ENCODE measurements at places on chromosomes 5 and 9.

DNA sequence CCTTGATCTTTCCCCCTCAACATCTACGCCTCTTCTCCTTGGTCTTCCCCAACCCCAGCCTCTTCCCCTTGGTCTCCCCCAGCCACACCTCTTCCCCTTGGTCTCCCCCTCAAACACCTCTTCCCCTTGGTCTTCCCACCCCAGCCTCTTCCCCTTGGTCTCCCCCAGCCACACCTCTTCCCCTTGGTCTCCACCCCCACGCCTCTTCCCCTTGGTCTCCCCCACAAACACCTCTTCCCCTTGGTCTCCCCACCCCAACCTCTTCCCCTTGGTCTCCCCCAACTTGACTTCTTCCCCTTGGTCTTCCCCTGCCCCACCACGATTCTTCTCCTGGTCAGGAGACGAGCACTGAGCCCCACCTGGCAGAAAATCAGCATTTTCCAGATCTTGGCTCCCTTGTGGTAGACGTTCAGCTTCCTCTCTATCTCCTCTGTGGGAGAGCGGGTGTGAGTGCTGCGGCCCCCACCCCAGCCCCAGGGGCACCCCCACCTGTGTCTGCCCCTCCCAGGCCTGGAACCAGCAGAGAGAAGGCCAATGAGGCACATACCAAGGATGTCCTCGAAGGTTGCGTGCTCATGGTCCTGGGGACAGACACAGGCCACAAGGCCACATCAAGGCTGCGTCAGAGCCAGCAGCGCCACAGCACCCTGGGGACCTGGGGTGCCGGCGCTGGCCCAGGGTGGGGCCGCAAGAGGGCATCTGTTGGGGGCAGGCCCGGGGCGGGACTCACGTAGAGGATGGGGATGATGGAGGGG, 7.0 kb downstream of the NSMF start:
- no peak for DNase-seq

DNA sequence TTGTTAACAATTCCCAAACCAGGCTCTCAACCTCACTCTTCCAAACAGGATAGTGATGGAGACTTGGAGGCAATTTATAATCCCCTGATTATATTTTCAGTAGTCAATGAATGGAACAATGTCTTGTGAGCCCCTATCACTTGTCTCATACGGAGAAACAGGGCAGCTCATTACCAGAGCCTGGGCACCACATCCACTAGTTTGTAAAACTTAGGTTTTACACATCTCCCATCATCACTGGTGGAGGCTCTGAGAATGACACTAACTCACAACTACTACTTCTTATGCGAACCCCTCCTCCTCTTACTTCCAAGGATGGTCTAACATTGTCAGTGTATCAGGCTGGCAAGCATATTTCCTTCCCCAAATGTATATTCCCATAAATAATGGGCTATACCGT, 253.7 kb downstream of the EPB41L4A start:
- DNase-seq = no peak

GRCh38 chr5:160846642-160847041, 5.4 kb downstream of the ATP10B start:
- DNase-seq = no peak

DNA sequence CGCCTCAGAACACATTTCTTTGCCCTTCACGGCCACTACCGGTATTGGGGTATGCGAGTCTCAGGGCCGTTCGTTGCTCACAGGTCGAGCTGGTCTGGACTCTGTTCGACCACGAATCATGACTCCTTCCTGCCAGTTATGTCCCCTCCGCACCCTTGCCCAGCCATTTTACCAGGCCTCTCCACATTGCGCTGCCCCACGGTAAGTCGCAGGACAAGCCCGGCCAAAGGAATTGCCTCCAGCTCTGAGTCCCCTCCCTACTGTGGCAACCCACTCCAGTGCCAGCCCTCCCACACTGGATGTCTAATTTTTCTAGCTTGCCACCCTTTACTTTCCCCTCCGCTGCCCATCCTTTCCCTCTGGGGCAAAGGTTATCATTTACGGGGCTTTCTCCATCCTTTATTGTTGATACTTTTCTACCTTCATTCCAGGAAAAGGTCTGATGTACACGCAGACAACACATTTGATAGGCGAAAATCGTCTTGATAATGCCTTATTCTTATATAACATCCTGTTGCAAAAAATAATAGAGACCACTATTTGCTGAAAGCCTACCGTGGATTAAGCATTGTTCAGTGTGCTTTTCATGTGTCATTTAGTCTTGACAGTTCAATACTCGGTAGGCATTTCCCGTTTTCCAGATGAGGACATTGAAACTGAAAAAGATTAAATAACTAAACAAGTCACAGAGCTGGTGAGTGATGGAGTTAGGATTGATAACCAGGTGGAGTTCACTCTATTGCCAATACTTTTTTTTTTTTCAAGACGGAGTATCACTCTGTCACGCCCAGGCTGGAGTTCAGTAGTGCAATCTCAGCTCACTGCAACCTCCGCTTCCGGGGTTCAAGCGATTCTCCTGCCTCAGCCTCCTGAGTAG, 958 bp upstream of the HSPA5 start:
- DNase-seq = no peak

DNA sequence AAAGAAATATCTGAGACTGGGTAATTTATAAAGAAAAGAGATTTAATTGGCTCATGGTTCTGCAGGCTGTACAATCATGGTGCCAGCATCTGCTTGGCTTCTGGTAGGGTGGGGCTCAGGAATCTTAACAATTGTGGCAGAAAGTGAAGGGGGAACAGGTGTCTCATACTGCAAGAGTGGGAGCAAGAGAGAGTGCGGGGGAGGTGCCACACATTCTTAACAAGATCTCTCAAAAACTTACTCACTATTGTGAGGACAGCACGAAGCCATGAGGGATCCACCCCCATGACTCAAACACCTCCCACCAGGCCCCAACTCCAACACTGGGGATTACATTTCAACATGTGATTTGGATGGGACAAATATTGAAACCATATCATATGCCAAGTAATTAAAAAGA, 70.1 kb upstream of the PANK3 start:
- no peak for DNase-seq

GRCh38 chr5:169817031-169817430, 163.3 kb downstream of the INSYN2B start:
- DNase-seq = no peak

DNA sequence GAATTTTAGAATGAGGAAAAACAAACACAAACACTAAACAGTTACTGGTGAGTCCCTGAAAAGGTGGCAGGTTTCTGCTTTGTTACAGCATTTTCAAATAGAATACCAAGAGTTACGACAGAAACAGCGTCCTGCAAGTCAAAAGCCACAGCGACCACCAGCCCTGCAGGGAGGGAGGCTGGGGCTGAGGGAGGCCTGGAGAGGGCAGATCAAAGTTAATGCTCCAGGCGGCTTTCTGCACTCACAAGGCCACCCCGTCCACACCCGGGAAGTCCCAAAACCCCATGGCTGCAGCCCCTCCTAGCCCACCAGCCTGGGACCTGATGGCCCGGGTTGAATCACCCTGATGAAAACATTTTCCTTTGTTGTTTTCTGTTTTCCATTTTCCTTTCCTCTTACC, 29.3 kb downstream of the COL23A1 start:
- no peak for DNase-seq

DNA sequence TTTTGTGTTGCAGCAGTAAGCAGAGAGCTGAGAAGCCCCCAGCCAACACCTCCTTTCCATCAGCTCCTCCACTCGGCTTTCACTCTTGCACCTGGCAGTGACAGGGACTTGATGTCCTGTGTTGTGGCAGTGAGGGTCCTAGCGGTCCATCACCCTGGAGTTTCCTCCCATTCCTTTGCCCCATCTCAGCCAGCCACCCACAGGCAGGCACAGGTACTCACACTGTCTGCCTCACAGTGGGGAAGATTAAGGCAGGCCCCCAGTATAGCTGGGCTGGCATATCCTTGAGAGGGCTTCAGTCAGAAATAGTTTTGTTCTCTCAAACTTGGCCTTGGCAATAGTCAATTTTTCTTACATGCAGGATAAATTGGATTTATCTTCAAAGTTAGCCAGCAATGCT, 362.7 kb downstream of the GADD45G start:
- no peak for DNase-seq

- DNase-seq = no peak
These were observed 785.3 kb upstream of the SEMA6A start for GRCh38 chr5:117359895-117360294.
